Lower lobe of right lung (tissue), 2 donors: ENCODE measurements at places on chromosomes 12 and 14. TPM values are rescaled to one million over a fixed set of nuclear protein-coding genes. Genes with fewer than 3 reads are reported as not detected.

The POP5 gene
- total RNA-seq = 39.5 TPM

GRCh38 chr12:1605129-1606020 lies 11.0 kb upstream of the FBXL14 start:
- H3K36me3 ChIP-seq = no peaks in the 10 kb centered on the region
- peak; percentile 77 for DNase-seq
- peak overlapping the region; percentile 58 for H3K4me3 ChIP-seq
- H3K27me3 ChIP-seq = no peaks in the 10 kb centered on the region
- peaks cover 38% of the 10 kb centered on the region for H3K4me1 ChIP-seq

DNA sequence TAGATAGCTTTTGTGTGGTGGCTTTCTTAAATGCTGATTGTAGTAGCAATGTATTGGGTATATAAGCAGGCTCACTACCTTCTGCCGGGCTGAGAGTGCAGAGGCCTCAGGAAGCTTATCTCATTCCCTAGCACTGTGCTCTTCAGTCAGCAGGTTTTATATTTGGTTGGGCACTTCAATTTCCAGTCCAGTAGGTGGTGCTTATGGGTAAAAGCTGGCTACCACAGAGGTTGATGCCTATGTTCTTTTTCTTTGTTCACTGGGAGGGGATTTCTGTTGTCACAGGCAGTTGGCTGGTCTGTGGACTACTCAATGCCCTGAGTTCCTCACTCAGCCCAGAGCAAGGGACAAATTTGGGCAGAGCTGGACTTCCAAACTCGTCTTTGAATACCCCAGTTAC lies 43.0 kb upstream of the GLIPR1 start:
- no peaks in the 10 kb centered on the region for H3K4me1 ChIP-seq
- H3K27me3 ChIP-seq = no peaks in the 10 kb centered on the region
- no peak overlapping the region for H3K4me3 ChIP-seq
- DNase-seq = no peak
- H3K27ac ChIP-seq = no peak overlapping the region

DNA sequence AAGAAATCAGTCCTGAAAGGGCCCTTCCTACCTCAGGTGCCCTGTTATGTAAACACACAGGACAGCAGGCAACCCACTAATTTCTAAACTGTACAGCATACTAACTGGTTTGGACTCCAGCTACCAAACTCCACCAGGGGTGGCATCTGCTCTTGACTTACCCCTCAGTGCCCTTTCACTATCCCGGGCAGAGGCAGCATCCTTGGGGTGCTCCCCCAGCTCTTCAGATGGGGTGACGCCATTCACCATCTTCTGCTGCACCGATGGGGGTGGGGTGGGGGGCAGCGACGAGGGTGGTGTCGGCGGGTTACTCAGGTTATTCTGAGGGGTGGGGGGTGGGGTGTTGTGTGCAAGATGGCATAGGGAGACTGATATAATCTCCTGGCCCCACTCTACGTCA lies 11.5 kb upstream of the PRKAG1 start:
- DNase-seq = no peak
- H3K4me1 ChIP-seq = peaks cover 9% of the 10 kb centered on the region
- no peak overlapping the region for H3K27ac ChIP-seq
- peaks cover 98% of the 10 kb centered on the region for H3K36me3 ChIP-seq

DNA sequence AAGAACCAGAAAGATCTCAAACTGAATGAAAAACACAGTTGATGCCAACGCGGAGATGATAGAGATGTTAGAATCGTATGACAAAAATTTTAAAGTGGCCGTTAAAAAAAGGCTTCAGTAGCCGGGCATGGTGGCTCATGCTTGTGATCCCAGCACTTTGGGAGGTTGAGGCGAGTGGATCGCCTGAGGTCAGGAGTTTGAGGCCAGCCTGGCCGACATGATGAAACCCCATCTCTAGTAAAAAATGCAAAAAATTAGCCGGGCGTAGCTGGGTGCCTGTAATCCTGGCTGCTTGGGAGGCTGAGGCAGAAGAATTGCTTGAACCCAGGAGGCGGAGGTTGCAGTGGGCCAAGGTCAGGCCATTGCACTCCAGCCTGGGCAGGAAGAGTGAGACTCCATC lies 5.4 kb upstream of the ACVRL1 start:
- no peak overlapping the region for H3K27ac ChIP-seq
- H3K4me1 ChIP-seq = peaks cover 46% of the 10 kb centered on the region
- H3K36me3 ChIP-seq = no peaks in the 10 kb centered on the region
- DNase-seq = no peak
- H3K27me3 ChIP-seq = peaks cover 5% of the 10 kb centered on the region

- H3K27ac ChIP-seq = no peak overlapping the region
- no peaks in the 10 kb centered on the region for H3K27me3 ChIP-seq
- no peak overlapping the region for H3K4me3 ChIP-seq
- no peak for DNase-seq
- no peaks in the 10 kb centered on the region for H3K36me3 ChIP-seq
Observed at GRCh38 chr12:70120970-70121369, 122.3 kb upstream of the CNOT2 start.

GRCh38 chr14:30077946-30078345 lies 150.3 kb upstream of the PRKD1 start:
- H3K4me3 ChIP-seq = no peak overlapping the region
- no peaks in the 10 kb centered on the region for H3K4me1 ChIP-seq
- no peak for DNase-seq
- H3K27ac ChIP-seq = no peak overlapping the region
- no peaks in the 10 kb centered on the region for H3K36me3 ChIP-seq

DNA sequence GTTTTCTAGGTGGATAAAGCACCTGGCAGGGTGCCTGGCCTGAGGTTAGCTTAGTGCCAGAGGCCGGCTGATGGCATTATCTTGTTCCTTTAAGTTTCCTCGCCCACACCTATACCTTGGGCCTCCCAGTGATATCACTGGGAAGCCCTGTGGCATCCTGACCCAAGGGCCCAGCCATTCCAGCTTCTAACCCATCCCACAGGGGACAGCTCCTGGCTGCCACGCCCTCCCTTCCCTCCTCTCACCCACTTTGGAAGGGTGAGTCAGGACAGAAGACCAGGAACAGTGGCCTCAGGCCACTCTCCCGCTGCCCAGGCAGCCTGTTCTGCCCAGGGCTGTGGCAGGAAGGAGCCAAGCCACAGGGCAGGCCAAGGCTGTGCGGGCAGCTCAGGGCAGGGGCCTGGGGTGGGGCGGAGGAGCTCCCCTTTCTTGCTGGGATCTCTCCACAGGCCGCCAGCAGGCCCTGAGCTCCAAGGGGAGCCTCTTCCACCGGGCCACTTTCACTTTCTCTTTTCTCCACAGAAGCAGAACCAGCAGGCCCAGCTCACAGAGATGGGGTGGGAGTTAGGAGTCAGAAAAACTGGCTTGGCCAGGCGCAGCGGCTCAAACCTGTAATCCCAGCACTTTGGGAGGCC lies 75.1 kb downstream of the IRF2BPL start:
- peak; percentile 82 for DNase-seq
- H3K4me1 ChIP-seq = peaks cover 73% of the 10 kb centered on the region

- no peak overlapping the region for H3K4me3 ChIP-seq
- H3K36me3 ChIP-seq = no peaks in the 10 kb centered on the region
- no peak overlapping the region for H3K27ac ChIP-seq
- no peak for DNase-seq
- H3K27me3 ChIP-seq = no peaks in the 10 kb centered on the region
- no peaks in the 10 kb centered on the region for H3K4me1 ChIP-seq
Observed at GRCh38 chr12:107377596-107378385, 284.4 kb upstream of the CRY1 start.

DNA sequence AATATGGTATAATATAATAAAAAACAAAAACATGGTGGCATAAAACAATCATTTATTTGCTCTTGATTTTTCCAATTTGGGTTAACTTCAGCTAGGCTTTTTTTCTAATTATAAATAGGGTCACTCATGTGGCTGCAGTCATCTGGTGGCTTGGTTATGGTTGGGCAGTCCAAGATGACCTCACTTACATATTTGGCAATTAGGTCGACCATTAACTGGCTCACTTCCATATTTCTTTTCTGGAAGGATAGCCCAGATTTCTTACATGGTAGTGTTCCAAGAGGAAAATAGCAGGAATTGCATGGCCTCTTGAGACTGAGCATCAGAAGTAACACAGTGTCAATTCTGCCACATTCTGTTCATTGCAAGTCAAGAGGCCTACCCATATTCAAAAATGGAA lies 153.4 kb downstream of the FUT8 start:
- H3K4me3 ChIP-seq = no peak overlapping the region
- H3K36me3 ChIP-seq = no peaks in the 10 kb centered on the region
- DNase-seq = no peak
- H3K27me3 ChIP-seq = no peaks in the 10 kb centered on the region
